ENCODE measurements at places on chromosomes 7 and 10.

GRCh38 chr10:79079490-79080355 lies 11.0 kb downstream of the ZMIZ1 start:
- peak; percentile 48 for DNase-seq

- DNase-seq, result peak; percentile 38
Observed at GRCh38 chr7:56007167-56007652, 42.8 kb downstream of the NIPSNAP2 start.

GRCh38 chr10:93096901-93097300 lies 23.2 kb downstream of the CYP26A1 start:
- no peak for DNase-seq

GRCh38 chr10:129760416-129760815 lies 203.7 kb downstream of the EBF3 start:
- DNase-seq, result no peak

DNA sequence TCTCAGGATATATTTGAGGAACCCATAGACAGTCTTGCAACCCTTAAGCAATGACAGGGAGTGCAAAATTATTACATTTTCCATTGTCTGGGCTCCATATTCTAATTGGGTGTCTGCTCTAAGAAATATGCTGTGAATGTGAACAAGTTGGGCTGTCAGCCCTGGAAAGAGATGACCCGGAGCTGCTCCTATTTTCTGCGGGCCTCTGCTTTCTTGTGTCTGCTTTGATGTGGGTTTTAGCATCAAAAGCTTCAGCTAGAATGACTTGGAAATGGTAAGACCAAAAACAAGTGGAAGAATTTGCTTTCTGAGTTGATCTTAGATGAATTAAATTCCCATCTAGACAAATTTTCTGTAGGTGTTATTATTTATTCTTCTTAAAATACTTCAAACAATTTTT lies 343.6 kb upstream of the IGFBP3 start:
- DNase-seq, result no peak

DNA sequence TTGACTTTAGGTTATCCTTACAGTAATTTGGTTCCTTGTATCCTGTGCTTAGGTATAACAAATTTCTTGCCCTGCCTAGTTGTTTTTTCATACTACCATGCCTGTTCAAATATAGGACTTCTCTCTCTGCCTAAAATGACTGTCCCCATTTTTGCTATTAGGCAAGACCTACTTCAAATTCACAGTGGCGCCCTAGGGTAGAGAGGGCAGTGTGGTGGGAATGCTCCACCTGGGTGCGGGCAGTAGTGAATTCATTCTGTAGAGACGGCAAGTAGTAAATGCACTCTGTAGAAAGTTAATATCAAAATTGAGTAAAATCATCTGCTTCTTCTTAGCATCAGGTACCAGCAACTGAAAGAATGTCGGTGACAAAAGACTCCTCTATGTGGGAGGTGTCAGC lies 120.4 kb upstream of the RHOBTB1 start:
- DNase-seq, result no peak

- no peak for DNase-seq
Observed at GRCh38 chr7:110050785-110051184, 1040.1 kb upstream of the LRRN3 start.

DNA sequence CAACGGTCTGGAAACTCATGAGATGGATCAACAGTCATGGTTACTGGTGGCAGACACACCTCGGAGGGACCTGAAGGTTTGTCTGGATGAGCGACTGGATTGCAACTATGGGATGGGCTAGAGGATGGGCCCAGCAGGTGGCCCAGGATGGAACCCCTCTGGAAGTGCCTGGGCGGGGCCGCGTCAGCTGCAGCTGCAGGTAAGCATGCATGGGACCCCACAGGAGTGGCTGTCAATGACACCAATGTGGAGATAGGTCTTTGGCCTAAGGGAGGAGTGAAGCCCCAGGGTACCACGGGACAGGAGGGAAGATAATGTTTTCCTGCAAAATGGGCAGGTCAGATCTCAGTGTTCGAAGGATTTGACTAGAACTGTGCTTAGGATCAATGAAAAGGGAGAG lies 103.4 kb downstream of the LANCL2 start:
- no peak for DNase-seq

- peak; percentile 27 for DNase-seq
Observed at GRCh38 chr7:106639476-106640334, 21.3 kb downstream of the CCDC71L start.

DNA sequence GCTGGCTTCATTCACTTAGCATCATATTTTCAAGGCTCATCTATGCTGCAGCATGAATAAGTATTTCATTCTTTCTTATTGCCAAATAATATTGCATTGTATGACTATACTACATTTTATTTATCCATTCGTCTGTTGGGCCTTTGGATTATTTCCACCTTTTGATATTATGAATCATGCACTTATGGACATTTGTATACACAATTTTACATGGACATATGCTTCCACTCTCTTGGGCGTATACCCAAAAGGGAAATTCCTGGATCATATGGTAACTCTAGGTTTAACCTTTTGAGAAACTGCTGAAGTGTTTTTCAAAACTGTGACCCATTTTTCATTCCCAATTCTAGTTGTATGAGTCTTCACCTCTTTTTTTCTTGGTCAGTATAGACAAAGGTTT lies 80.3 kb upstream of the GNAI1 start:
- no peak for DNase-seq

- no peak for DNase-seq
Observed at GRCh38 chr7:156113731-156114130, 301.5 kb upstream of the SHH start.

DNA sequence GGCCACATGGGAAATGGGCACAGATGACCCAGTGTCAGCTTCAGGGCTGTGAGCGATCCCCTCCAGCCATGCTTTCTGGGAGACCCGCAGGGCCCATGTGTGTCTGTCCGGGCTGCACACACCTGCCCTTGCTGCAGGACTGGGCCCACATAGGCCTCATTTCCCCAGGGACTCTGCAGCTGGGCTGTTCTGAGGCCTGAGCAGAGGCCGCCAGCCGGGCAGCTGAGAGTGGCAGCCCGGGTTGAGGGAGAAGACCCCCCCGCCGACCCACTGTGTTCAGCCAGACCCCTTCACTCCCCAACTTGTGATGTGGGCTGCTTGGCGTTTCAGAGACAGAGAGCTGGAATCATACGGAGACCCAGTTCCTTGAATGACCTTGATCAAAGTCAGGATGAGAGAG lies 50.1 kb upstream of the DPYSL4 start:
- DNase-seq, result no peak

DNA sequence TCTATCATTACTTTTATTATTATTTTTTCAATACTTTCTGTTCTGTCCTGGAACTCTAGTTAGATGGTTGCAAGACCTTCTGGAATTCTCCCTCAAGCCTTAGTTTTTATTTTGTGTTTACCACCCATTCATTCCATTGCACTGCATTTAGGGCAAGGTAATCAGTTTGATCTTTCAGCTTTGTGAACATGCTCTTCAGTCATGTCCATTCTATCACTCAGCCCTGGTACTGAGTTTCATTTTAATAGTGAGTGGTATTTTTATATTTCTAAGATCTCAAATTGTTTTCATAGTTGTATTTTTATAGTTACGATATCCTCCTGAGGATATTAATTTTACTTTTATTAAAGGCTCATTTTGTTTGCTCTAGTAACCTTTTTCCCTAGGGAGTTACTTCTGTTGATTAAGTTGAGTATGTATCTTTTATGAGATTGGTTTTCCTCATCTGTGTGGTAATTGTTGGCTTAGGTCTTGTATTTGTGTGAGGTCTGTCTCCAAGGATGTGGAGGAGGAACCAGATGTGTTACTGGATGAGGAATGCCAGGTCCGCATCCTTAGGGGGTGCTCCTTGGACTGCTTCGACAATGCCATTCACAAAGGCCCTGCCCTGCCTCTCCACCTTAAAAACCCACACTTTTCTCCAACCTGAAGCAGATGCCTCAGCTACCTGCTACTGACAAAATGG lies 46.7 kb upstream of the RAB18 start:
- DNase-seq, result peak; percentile 29

- no peak for DNase-seq
Observed at GRCh38 chr10:4459531-4459930, 366.5 kb upstream of the AKR1E2 start.

DNA sequence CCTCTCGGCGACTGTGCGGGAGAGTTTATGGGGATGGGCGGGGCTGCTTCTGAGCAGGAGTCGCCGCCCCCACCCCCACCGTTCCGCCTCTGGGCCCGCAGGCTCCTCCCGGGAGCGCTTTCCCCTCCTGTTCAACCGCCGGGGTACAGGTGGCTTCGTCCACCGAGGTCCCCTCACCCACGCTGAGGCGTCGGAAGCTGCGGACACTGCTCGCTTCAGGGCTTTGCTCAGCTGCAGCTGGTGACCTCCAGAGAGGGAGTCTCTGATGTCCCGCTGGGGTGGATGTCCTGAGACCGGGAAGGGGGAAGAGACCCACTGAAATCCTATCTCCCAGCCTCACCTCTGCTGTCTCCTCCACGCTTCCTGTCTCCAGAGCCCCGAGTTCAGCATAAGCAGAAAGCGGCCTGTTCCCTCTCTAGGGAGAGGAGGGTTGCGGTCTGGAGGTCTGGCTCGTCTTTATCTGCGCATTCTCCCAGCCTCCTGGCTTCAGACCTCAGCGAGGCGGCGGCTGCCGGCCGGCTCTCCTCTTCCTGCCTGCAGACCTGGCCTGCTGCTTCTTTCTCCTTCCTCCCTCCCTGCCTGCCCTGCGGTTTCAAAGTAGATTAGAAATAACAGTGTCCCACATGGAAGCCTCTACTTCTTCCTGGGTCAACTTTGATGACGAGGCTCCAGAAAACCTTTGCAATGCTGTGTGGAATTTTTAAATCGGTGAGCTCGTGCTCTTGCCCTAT lies 1.8 kb downstream of the CYP2E1 start:
- DNase-seq, result peak; percentile 67

DNA sequence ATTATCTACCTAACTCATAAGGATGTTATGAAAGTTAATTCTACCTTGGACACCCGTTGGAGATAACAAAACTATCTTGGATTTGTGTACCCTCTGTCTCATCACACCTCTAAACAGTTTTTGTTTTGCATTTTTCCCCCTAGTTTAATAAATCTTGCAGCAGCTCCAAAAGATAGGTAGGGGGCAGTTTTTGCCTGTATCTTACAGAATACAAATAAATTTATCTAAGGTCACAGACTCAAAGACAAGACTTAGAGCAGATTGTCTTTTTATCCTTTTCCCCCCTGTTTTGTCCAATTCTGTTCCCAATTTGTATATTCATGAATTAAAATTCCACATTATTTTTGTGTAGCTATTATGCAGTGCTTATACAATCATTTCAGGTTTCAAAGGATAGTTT lies 5.0 kb upstream of the SORCS1 start:
- no peak for DNase-seq

GRCh38 chr7:125383324-125383723 lies 453.7 kb upstream of the POT1 start:
- no peak for DNase-seq

GRCh38 chr7:140010194-140010895 lies 52.4 kb downstream of the PARP12 start:
- no peak for DNase-seq

DNA sequence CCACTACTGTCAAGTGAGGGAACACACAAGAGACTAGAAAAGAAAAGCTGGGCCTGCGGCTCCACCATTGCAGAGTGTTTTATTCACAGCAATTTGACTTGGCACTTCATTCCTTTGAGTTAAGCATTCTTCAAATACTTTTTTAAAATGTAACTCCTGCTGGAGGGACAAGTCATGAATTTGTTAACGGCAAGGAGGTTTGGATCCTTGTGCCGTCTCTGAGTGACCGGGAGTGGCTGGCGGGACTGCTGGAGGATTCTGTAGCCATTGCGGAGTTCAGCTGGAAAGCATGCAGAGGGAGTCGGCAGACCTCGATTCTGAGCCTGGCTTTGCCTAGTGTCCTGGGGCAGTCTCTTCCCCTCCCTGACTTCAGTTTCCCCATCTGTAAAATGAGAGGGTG lies 9.8 kb downstream of the HSPA12A start:
- no peak for DNase-seq

DNA sequence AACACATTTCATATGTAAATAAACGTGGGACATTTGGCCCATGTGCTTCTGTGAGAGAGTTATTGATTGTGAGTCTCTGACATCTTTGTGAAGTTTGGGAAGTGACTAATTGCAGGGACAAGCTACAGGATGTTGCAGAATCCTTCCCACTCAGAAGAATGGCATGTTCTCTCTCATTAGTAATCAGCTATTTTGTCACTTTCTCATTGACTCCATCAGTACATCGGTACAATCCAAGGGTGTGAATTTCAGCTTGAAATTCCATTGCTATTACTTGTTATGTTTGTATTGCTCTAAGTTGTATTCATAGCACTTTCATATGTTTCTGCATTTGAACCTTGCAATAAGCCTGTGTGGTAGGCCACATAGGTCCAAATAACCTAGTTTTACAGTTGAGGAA lies 100.0 kb upstream of the KCNMA1 start:
- no peak for DNase-seq

DNA sequence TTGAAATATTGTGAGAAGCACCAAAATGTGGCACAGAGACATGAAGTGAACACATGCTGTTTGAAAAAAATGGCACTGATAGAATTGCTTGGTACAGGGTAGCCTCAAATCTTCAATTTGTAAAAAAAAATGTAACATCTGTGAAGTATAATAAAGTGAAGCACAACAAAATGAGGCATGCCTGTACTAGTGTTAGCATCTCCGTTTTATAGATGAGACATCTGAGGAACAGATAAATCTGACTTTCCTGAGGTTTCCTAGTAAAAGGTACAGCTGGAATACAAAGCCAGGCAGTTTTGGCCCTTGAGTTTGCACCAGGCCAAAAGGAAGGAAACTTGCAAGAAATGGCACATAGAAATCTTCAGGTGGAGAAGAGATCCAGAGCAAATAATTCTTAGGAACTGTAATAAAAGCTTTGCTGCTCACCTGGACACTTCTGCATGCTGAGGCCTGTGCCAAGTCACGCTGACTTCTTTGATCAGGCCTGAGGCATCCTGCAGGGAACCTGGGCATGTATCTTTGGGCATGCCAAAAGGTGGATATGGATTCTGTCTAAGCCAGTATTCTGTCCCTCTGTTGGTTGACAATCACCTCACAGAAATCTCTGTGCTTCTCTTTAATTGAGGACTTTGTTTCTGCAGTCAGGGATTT lies 251.5 kb upstream of the PLPP4 start:
- DNase-seq, result no peak
